ENCODE measurements at places on chromosomes 6 and 20.
A peak's percentile ranks its signal among the peaks of the same experiment; 100 is the strongest.

DNA sequence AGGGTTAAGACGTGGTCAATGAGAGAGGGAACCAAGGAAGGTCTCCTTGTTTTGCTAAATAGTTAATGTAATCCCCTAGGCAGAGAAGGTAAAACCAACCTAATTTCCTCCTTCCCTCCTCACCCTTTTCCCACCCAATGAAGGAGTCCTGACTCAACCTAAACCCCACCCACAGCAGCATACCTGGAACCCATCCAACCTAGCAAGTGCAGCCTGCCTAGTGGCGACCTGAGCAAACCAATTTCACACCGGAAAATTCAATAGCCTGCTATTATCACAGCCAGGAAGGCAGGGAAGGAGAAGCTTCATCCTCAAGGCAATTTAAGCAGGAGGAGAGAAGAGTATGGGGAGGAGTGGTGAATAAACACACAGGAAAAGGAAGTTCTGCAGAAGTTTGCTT, 46.9 kb downstream of the OSTM1 start:
- DNase-seq: peak; percentile 99

DNA sequence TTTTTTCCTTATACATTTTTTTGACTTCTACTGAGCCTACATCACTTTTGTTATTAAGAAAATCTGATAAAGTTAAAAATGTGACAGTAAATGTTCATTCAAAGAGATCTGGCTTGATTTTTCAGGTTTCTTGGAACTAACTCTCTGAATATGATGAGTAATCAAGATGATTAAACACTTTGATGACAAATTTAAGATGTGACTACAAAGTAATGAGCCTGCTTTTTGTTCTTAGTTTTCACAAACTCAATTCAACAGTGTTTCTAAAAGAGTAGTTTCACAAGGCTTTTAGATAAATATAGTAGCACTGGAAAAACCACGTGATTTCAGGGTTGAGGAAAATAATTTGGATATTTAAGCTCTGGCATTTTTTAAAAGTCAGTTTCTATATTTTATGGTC, 37.9 kb upstream of the HDDC2 start:
- DNase-seq: no peak

- no peak for DNase-seq
Measured at GRCh38 chr6:14361956-14362587, 244.5 kb downstream of the CD83 start.

DNA sequence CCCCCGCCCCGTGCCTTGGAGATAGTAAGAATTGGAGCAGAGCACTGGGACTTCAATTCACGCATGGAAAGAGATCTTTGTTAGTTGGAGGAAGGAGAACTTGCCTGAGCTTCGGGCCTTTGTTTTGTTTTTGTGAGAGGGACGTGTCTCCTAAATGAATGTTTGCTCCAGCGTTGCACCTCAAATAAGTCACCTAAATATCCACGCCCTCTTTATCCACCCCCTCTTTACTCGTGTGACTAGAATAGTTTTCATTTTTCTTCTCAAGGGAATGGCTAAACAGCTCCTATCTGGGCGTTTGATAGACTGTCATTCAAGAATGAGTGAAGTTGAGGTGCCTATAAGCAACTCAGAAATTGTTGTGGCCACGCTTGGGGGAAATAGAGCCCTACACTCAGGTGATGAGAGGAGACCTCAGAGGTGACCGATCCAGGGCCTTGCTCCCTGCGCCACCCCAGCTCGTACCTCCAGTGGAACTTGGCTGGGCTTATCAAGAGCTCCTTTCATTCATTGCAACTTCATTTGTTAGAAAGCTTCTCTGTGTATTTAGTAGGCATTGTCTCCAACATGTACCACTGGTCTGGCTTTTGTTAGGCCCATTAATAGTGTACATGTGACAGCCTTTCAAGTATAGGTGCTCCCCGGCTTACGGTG, 861 bp downstream of the PCMTD2 start:
- DNase-seq: no peak

DNA sequence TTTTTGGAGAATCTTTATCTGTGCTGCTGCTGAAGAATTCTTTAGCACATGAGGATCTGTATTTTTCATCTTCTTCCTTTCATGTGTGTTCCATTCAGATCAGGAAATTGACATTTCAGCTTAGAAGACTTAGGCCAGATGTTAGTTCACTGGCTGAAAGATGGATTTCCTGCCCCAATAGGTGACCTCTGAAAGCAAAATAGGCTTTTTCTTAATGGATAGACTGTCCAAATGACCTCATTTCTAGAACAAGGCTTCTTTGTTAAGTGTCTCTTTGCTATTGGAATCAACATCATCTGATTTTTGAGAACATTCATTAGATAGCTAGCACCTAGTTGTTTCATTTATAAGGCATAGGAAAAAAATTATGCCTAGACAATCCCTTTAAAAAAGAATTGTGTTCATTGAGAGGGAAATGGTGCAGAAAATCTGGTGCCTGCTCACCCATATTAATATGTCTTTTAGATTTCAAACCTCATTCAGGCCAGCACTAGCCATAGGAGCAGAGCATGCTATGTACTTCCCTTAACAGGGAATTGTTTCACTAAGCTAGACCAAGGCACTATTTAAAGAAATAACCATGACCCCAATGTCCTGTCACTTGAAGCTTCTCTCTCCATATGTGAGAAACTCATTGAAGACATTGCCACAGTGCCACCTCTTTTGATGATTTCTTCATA, 13.6 kb upstream of the SASH1 start:
- DNase-seq: peak; percentile 17
